Lower leg skin (tissue), 4 donors: ENCODE measurements at places on chromosomes 6 and 20. TPM values are rescaled to one million over a fixed set of nuclear protein-coding genes. Genes with fewer than 3 reads are reported as not detected.

DNA sequence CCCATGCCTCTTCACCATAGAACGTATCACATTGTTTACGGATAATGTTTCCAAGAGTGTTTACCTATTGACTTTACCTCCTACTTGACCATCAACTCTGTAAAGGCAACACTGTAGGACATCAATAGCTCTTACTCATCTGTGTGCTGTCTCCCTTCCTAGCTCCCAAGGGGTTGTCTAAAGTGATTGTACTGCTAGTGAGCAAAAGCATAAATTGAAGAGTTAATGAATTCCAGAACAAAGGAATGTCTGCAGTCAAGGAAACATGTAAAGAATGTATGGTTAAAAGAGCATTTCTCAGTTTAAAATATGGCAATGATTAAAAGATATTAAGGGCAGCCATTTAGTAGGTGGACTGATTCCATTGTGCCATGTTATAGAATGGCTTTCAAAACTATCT lies 985.4 kb downstream of the TBC1D32 start:
- DNase-seq = no peak

DNA sequence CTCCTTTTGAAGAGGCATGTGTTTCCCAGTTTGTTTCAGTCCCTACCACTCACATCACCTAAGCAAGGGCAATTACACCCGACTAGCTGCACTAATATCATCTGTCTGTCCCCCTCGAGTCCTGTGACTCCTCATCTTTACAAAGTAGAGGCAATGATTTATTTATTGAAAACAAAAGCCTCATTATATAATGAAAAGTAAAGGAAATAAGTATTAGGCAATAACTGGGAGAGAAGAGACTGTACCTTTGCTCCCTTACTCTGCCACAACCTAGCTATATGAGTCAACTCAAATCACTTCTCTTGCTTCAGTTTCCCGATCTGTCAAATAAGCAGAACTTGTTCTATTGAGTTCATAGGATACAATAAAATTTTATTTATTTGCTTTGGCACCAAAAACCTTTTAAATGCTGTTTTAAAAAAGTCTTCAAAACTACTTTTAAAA lies 38.9 kb downstream of the CSNK2A1 start:
- no peak for DNase-seq

- no peak for DNase-seq
Observed at GRCh38 chr6:158926414-158926813, 73.6 kb downstream of the RSPH3 start.

DNA sequence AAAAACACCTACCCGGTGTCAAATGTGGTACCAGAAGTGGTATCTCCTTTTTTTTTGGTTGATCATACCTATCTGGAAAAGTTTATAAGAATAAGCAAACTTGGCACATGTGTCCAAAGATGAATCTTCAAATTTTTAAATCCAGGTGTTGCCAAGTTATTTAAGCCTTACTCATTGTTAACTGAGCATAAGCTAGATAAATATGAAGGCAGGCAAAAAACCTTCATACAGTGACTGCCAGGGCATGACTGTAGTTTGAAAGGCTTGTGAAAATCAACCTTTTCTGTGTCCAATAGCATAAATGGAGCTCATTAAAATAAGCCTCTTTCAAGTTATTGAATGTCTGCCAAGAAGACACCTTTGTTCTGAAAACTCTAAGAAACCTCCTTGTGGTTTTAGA lies 699.2 kb downstream of the DOK5 start:
- DNase-seq = no peak

GRCh38 chr6:10434235-10434634 lies 19.4 kb upstream of the TFAP2A start:
- DNase-seq = no peak

TINAG gene
- not detected for total RNA-seq
